OCI-M1 (cell line): ENCODE measurements at places on chromosomes 13 and 19.

DNA sequence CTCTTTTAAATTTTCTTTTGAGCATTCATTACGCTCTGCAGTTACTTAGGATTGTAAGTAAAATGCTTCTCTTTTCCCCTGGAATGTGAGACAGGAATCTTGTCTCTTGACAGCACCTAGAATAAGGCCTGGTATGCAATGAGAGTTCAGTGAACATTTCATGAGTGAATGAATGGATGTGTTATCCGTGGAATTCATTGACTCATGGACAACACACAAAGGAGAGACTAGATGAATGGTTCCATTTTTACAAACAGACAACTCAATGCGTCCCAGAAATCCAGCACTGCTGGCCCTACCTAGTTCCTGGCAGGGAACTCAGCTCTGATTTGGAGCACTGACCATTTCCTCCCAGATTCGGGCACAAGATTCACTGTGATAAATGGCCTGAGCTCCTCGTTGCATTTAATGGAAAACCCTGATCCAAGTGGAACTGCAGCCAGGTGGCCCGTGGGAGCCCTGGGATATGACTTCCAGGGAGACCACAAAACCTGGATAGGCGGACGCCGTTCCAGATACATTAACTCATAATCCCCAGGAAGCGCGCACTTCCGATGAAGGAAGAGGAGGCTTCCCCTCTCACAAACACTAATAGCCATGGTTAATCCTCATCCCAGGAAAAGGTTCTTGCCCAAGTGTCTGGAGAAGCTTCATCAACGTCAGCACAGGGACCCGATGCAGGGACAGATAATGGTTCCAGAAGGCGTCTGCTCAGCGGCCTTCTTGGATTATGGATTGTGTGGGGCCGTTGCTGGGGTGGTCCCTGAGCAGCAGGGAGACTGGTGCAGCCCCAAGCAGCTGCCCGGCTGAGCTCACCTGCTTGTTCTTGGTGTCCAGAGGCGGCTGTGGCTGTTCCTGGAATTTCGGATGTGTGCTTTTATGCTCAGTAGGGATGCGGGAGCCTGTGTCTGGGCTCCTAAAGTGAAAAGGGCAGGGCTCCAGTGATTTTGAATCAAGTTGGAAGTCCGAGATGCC is 211.1 kb upstream of the TSHZ3 start:
- DNase-seq = no peak

DNA sequence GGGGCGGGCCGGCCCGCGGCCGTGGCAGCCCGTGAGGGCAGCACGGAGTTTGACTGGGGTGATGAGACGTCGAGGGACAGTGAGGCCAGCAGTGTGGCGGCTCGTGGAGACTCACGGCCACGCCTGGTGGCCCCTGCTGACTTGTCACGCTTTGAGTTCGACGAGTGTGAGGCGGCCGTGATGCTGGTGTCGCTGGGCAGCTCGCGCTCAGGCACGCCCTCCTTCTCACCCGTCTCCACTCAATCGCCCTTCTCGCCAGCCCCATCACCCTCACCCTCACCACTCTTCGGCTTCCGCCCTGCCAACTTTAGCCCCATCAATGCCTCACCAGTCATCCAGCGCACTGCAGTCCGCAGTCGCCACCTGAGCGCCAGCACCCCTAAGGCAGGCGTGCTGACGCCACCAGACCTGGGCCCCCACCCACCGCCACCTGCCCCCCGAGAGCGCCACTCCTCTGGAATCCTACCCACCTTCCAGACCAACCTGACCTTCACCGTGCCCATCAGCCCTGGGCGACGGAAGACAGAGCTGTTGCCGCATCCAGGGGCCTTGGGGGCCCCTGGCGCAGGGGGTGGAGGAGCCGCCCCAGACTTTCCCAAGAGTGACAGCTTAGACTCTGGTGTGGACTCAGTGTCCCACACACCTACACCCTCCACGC is 4.5 kb downstream of the CIC start:
- DNase-seq = no peak

DNA sequence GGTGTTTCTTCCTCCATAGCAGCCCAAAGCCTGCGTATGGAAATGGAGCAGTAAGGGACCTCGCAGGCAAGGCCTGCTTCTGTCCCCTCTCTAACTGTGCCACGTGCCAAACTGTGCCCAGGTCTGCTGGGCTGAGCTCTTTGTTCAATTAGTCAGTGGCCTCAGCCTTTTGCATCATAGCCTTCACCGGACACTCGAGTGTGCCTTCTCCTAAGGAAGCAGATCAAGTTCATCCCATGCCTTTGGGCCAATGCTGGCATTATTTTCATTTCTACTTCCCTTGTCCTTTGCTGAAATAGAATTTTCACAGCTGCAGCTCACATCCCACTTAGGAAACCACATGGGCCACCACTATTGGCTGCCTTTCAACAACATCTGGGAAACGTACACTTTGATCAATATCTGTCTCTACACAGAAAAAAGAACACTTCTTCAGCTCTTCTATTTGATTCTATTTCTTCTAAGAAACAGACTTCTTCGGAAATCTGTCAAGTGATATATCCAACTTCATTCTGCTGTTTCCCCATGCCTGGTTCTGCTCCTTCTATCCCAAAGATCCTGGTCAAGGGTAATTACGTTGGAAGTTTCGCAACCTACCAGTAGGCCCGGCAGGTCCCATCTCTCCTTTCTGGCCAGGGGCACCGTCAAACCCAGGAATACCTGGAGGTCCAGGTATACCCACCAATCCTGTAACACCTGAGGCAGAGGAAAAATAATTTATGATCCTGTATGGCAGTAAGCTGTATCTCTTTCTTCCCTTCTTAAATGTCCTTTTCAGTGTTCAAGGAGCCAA is 143.9 kb downstream of the COL4A1 start:
- no peak for DNase-seq

DNA sequence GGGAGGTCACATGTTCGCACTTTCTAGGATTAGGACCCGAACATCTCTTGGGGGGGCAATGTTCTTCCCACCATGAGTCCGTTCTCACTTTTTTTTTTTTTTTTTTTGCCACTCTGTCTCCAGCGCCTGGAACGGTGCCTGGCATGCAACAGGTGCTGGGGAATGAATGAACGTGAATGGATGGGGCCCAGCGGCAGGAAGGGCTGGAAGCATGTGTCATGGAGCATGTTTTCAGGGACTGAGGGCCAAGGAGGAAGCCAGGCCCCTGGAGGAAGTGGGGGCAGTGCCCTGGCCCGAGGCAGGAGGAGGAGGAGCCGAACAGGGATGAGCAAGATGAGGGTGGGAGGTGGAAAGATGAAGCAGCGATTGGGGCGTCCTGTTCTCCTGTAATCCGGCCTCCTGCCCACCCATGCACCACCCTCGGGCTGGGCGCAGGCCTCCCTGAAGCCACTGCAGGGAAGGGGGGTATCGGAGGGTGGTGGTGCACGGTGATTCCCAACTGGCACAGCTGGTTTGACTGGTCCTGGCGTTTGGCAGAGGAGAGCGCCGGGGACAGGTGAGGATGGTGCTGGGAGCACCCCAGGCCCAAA is 8.8 kb upstream of the SULT2B1 start:
- no peak for DNase-seq

- no peak for DNase-seq
These were observed 39.3 kb upstream of the GAS6 start for GRCh38 chr13:113902986-113903775.

GRCh38 chr19:1262623-1263123 is 6.5 kb upstream of the CIRBP start:
- DNase-seq = no peak

- no peak for DNase-seq
These were observed 67.3 kb downstream of the PCDH17 start for GRCh38 chr13:57698851-57699250.

DNA sequence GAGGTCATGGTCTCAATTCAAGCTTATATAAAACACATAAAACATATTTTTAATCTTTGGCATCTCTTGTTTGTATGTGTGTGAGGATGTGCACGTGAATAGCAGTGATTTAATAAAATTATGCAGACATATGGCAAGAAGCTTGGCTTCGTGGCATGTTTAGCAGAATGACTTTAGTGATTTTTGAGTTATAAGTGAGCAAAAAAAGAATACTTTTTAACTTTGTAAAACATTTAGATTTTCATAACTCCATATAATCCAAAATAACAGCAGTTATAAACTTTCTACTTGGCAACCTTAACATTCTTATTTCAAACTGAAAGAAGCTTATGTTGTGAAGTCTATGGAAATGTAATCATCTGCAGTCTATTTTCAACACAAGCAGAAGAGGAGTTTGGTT is 120.6 kb downstream of the SLITRK1 start:
- DNase-seq = no peak

DNA sequence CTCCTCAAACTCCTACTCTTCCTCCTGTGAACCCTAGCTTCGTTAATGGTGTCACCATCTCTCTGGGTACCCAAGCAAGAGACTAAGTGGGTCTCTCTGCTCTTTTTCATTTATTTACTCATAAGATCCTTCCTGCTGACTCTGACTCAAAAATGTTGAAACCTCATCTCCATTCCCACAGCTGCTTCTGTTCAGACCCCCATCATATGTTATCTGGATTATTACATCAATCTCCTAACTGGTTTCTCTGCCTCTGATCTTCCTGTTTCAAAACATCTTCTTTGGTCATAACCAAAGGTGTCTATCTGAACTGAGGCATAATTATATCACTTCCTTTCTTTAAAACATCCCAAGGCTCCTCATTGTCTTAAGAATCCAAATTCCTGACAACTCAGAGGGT is 2.0 kb upstream of the MEDAG start:
- DNase-seq = no peak

GRCh38 chr19:21569494-21569865 is 64.1 kb downstream of the ZNF429 start:
- DNase-seq = peak; percentile 96
